GM13976 (cell line): ENCODE measurements at places on chromosomes 12 and 14.
A peak's percentile ranks its signal among the peaks of the same experiment; 100 is the strongest.

DNA sequence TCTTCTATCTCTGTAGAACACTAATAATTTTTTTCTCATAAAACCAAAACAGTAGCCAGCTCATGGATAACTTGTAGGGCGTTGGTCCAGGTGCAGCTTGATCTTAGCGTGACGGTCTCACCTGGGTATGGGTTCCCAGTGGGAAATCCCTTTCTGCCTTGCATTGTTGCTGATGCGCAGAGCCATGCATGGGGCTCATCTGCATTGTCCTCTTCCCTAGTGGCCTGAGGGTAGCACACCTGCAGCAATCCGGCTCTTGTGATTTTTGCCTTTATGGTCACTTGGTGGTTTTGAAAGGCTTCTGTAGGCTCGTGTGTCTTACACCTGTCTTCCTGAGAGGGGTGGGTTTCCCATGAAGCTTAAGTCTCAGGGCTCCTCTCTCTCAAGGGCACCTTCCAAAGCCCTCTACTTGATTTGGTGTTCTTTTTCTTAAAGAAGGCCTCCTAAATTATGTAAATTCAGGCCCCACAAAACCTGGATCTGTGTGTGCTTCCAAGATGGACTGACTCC, 130.6 kb downstream of the PRKCH start:
- no peak for DNase-seq

DNA sequence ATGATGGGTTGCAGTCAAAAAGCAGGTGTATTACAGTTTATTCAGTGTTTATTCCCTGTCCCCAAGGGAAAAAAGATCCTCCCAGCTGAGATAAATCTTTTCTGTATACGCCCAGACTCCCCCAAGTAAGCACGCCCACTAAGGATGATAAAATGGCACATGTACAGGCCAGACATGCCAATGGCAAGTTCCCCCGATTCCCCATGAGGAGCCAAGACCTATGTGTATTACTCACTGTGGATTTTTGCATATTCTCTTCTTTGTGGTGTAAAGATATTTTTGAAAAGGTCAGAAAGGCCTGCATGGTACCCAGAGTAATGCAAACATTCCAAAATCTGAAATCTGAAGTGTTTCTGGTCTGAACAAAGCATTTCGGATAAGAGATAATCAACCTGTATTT, 22.2 kb downstream of the NR2C1 start:
- DNase-seq, result no peak

- no peak for DNase-seq
Observed at GRCh38 chr14:89401241-89401640, 15.8 kb downstream of the FOXN3 start.

GRCh38 chr14:76098047-76098446, 53.7 kb upstream of the GPATCH2L start:
- no peak for DNase-seq

- no peak for DNase-seq
Observed at GRCh38 chr12:39420043-39420442, 22.9 kb downstream of the KIF21A start.

DNA sequence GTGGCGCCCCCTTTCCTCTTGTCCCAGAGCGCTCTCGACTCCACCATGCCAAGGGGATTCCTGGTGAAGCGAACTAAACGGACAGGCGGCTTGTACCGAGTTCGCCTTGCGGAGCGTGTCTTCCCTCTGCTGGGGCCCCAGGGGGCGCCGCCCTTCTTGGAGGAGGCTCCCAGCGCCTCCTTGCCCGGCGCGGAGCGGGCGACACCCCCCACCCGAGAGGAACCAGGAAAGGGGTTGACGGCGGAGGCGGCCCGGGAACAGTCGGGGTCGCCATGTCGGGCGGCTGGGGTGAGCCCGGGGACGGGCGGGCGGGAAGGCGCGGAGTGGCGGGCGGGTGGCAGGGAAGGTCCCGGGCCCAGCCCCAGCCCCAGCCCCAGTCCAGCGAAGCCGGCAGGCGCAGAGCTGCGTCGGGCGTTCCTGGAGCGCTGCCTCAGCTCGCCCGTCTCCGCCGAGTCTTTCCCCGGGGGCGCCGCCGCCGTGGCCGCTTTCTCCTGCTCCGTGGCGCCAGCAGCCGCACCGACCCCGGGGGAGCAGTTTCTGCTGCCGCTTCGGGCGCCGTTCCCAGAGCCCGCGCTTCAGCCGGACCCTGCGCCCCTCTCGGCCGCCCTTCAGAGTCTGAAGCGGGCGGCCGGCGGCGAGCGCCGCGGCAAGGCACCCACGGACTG, 376 bp downstream of the INSM2 start:
- DNase-seq, result peak; percentile 33

DNA sequence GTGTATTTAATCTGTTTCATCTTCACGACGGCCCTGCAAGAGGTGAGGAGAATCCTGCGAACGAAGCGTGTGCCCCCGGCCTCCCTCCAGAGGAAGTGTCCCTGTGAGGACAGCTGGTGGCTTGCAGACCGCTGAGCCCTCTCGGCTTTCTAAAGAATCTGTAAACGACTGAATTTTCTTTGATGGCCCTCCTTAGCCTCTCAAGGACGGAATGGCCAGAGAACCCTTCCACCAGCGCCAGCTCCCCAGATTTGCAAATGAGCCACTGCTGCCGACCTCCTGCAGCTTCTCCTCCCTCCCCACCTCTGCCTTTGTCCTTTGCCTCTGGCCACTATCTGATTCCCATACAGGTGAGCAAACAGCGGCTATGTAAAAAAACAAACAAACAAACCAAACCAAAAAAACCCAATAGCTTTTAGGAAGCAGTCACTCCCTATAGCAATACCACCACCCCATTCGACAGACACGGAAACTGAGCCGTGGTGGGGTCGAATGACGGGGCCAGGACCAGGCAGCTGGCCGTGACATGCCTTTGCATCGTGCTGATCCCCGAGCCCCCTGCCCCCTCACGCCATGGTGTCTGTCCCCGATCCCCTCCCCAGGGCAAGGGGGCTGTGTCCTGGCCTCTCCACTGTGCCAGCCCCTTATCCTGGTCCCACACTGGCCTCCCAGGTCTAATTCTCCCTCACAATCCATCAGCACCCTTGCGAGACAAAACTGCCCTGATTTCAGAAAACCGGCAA, 23.6 kb downstream of the RFLNA start:
- DNase-seq, result no peak
